Mesothelial cell of epicardium (in vitro differentiated cells): ENCODE measurements at places on chromosomes 1 and 21.

DNA sequence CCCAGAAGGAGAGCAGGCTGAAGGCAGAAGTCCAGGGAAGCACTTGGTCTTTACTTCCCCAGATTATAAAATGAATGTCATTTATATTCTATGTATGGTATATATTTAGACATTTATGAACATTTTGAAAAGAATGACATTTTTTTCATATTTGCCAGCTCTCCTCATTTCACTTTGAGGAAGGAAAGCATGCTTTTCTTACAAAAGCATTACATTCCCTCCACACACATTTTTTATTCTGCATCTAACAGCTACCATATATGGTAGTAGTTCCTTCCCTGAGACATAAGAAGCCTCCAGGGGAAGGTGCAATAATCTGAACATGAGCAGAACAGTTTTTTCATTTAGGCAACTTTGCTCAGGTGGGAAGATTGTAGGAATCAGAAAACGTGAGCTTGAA, 94.0 kb downstream of the LRRC7 start:
- no peak for DNase-seq

DNA sequence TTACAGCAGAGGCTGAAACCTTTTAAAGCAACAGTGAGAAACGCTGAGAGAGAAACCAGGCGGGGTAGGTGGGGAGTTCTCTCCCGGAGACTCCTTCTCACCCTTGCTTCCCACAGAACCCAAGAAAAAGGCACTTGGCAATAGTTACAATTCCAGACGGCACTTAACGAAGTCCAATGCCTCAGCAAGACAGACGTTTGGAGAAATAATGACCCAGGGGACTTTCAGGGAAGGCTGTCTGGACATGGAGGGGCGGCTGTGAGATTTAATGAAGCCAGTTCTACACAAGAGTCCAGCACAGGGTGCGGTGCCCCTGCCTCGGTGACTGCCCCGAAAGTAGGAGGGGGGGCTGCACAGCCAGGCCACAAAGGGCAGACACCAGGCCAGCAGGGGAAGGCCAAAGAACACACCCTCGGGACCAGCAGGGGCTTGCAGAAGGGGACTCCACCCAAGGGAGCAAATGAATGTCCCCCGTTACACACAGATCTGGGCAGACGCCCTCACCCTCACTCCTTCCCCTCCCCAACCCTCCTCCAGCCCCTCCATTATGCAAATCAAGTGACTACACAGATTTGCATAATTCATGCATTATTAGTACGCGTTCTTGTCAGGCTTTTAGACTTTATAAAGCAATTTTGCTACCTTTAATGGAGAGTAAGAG, 26.3 kb downstream of the KCNN3 start:
- DNase-seq: no peak

- DNase-seq: no peak
Measured at GRCh38 chr1:119745034-119745433, 23.7 kb downstream of the HMGCS2 start.

GRCh38 chr1:111878649-111879048, 110.8 kb downstream of the KCND3 start:
- no peak for DNase-seq

GRCh38 chr21:26194326-26194725, 23.8 kb upstream of the APP start:
- DNase-seq: no peak

DNA sequence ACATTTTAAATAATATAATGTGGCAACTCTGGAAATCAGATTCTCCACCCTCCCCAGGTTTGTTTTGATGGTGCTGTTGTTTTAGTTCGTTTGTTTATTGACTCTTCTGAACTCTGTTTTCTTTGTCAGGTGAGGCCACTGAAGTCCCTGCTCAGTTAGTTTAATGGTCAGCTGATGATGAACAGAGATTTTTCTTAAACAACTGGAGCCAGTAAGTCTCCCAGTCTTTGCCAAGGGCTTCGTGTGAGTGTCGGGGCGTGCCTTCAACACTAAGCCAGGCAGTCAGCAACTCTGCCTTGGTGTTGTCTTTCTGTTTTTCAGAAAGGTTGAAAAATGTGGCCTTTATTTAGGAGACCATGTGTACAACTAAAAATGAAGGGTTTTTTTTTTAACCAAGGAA, 58.9 kb downstream of the TEX35 start:
- DNase-seq: no peak

DNA sequence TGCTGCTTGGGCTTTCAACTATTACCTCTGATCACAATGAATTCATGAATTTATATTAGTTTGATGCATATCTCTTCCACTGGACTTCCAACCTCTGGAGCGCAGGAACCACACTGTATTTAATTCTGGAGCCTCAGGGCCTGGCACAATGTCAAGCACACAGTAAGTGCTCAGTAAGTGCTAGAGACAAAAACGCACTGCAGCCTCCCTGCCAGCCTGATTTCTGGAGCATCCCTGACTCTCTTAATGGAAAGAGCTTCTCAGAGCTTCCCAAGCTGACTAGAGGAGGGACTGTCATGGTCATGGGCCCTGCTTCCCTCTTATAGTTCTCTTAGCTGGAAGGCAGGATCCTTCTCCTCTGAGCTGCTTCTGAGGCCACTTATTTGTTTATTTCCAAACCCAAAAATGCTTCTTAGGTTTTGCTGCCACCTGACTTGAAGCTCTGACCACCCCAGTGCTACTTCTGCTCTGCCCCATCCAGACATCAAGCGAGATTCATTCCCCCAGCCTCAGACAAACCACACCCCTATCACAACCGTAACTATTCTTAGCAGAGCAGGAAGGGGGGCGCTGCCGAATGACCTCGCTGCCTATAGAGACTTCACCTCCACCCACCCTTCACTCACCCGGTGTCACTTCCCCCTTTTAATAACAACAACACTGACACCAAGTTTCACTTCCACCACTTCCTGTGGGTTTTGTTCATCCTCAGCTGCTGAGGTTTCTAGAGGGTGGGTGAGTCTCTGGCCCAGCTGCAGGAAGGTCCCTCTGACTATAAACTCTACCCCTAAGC, 33.6 kb downstream of the NUAK2 start:
- no peak for DNase-seq

GRCh38 chr1:22383526-22384294, 67.9 kb upstream of the ZBTB40 start:
- no peak for DNase-seq

DNA sequence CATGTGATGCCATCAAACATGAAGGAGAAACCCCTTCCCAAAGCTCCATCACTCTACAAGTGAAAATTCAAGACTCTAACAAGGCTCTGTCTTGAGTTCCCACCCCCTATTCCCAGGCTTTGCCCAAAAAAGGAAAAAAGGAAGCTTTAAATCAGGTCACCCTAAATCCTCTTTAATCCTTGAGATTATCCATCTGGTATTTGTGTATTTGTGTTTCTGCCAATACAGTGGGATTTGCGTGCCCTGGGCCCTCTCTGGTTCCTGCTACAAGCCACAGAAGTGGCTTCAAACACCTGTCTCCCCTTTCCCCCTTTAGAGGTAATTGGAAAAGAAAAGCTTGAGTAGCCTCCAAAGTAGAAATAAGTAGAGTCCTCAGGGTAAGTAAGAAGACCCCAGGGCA, 120.4 kb downstream of the EDEM3 start:
- no peak for DNase-seq

DNA sequence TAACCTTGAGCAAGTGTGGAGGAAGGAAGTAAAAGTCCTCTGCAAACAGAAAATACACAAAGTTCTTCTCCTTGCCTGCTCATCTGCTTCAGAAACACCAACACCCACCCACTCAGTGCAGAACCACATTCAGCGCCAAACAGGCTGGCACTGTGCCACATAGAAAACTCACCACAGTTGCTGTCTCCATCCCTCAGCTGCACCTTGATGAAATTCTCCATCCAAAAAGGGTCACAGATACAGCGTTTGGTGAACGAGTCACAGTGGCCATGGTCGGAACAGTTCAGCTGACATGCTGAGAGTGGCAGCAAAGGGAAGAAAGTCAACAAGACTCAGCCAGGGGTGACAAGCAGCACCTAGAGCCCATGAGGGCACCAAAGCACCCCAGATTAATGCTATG, 114.5 kb downstream of the KIAA0319L start:
- no peak for DNase-seq

DNA sequence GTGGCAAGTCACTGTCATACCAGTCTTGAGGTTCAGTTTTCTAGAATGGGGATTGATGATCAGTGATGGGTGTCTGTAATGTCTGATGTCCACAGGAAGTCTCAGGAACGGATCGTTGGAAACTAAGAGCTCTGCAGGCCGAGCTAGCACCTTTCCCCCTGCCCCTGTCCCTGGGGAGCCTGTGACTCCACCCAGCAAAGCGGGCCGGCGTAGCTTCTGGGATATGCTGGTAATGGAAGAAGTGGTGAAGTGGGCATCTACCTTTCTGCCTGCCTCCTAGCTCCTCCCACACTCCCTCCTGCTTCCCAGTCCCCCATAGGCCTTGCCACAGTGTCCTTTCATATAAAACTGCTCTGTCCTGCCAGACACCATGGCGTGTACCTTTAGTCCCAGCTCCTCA, 13.4 kb downstream of the HYI start:
- DNase-seq: no peak

DNA sequence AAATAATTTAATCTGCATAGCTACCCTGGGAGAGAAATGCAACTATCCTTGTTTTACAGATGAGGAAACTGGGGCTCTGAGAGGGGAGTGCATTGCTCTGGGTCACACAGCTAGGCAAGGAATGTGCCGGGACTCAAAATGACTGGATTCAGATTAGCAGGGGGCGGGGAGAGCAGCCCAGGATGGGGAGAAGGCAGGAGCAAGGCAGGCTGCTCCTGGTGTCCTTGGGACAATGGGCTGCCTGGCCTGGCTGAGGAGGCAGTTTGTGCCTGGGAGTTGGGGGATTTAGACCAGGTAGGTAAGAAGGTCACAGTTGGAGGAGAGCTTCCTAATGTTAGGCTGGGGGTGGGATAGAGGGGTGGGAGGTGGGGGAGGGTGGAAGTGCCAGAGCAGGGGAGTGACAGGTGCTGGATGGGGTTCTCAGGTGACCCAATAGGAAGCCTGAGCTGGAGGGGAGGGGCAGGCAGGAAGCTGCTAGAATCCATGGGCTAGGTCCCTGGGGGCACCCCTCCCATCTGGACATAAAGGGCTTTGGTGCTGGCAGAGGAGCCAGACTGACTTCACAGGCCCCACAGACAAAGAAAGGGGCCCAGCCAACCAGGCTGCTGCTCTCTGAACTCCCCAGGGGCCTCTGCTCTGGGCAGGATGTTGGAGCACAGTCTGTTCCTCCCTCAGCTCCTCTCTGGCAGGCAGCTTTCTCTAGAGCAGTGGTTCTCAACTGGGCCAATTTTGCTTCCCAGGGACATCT, 29.0 kb downstream of the TRIM62 start:
- DNase-seq: no peak

GRCh38 chr1:231694075-231694431, 67.5 kb downstream of the DISC1 start:
- no peak for DNase-seq

DNA sequence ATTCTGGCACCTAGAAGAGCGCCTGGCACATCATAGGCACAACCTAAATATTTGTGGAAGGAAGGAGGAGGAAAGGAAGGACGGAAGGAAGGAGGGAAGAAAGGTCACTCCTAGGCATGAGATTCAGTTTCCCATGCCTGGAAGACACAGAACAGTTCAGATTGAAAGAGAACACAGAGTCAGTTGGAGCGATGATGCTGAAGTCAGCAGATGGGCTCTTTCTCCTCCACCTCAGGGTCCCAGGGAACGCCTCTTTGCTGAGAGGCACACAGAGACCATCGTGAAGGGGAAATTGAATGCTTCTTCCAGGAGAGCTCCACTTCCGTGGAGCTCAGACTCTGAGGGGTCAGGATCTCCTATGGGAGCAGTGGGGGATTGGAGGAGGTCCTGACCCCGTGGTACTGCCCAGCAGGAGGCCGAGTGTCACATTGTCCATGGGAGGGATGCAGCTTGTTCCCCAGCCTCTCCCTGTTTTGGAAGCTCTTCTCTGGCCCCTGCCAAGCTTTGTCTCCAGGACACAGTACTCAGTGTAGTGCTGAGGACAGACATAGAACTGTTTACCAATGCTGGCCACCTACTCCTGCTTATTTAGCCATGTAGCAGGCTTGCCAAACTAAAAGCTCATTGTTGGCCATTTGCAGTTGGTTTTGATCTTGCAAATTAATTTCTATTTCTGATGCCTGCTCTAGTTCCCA, 2.4 kb downstream of the MYBPHL start:
- DNase-seq: no peak

DNA sequence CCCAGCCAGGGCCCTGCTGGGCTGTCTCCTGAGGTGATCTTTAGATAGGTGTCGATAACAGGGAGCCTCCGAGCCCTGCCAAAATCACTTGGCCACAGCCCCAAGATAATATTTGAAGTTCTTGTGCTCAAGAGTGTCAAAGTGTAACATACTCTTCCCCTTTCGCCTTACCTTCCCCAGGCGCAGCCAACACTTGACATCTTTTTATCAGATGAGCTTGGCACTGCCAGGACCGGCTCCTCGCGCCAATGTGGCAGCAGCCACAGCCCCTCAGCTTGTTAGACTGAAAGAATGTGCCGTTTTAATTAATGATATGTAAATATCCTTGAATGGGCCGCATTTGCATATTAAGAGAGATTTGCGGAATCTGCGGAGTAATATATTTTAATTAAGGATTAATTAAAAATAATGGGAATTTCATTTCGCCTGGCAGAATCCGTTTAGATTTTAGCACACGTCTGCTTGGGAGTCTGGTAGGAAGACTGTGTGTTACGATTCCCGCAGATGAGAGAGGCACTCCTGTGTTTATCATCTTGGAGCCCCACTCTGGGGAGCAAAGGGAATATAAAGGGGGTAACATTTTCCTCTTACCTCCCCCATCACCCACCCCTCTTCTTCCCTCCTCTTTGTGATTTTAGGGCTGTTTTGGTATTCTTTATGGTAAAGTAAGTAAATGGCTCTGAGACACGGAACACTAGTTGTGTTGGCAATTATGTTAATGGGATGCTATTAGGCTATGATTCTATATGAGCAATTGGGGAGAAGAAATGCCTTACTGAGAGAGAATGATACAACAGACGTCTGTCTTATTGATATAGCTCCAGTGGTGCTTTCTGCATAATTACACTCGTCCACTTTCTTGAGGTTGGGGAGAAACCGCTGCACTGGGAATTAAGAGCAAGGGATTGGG, 109.8 kb downstream of the PBX1 start:
- no peak for DNase-seq
